ENCODE measurements at places on chromosomes 3 and 15. TPM values are rescaled to one million over a fixed set of nuclear protein-coding genes. Genes with fewer than 3 reads are reported as not detected.

DNA sequence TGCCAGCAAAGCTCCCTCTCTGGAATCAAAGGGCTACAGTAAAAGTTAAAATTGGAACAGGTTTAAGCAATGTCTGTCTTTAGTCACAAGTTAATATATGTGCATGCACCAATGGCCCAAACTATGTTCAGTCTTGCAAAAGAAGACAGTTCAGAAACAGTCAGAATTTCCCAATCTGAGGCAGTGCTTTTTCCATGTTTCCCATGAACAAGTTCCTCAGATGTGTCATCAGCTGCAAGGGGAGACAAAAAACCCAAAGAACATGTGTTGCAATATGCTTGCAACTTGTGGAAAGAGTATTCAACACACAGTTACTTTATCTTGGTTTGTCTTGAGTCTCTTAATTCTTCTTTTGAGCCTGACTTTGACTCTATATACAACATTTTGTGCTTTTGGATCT is 148.4 kb downstream of the USP13 start:
- DNase-seq, result no peak

GRCh38 chr15:99213187-99213811 is 36.1 kb downstream of the TTC23 start:
- peak; percentile 51 for DNase-seq

Gene ARHGEF26
- 2.0 TPM for total RNA-seq

Gene ZNF710
- total RNA-seq, result 15.8 TPM

Gene CDHR4
- not detected for total RNA-seq

Gene PLSCR5
- total RNA-seq, result not detected

GRCh38 chr3:41324156-41324475 is 124.8 kb downstream of the CTNNB1 start:
- DNase-seq, result no peak

GRCh38 chr3:132597660-132598059 is 590 bp downstream of the ACKR4 start:
- no peak for DNase-seq

Gene CLEC3B
- total RNA-seq, result not detected

DNA sequence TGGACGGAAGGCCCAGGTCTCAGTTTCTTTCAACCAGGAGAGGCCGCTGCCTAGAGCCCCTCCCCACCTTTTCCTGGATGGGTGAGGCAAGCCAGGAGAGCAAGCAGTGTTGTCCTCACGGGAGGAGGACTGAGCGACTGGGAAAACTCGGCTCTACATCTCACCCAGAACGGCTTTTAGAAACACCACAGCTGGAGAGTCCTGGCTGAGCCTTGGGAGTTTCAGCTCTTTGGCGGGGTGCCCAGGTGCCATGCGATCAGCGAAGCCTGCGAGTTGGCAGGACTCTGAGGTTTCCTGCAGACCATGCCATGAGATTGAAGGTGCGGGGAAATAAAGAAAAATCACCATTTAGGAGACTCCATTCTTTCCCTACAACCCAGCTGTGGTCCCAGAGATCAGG is 26.0 kb downstream of the PPCDC start:
- no peak for DNase-seq

Gene RTP1
- total RNA-seq, result not detected

- DNase-seq, result no peak
Measured at GRCh38 chr3:138254216-138254615, 67.1 kb downstream of the ARMC8 start.

GRCh38 chr15:85545752-85546151 is 165.3 kb downstream of the AKAP13 start:
- DNase-seq, result no peak

DNA sequence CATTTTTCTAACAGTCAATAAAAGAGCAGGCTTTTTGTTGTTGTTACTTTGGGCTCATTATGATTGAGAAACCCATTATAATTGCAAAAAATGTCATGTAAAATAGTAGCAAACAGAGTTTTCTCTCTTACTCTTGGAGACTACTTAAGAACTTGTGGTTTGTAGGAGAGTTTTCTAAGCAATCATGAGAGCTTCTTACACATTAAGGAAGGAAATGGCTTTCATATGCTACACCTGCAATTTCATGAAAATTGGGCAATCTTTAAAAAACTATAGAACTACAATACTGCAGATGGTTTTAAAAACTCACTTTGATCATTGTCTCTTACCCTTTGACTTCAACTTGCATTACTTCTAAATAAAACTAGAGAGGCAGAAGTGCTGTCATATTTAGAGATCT is 701.8 kb downstream of the ZPLD1 start:
- DNase-seq, result no peak

- no peak for DNase-seq
Measured at GRCh38 chr3:128338536-128339330, 128.0 kb downstream of the DNAJB8 start.

DNA sequence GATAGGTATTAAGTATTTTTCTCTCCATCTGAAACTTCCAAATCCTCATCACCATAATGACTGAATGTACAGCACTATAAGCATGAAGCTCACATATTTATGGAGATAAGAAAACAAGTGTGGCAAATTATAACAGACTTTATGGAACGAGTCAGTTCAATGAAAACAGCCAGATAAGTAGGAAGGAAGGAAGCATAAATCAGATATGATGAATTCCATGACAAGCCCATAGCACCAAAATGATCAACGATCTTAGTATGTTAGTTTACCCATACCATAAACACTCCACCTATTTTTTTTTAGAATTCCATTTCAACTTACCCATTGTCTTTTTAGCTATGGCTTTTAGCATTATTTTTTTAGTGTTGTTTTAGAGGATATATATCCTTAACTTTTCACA is 169.5 kb downstream of the TNIK start:
- DNase-seq, result no peak

- no peak for DNase-seq
Measured at GRCh38 chr3:139285691-139286090, 58.1 kb upstream of the MRPS22 start.

Gene GOLGA8O
- 0.69 TPM for total RNA-seq

- no peak for DNase-seq
Measured at GRCh38 chr3:7800006-7800780, 701.4 kb upstream of the LMCD1 start.

- no peak for DNase-seq
Measured at GRCh38 chr15:73389971-73390544, 21.3 kb upstream of the HCN4 start.

Measured in Panc1 (cell line).